ENCODE measurements at places on chromosomes 12 and 14.

DNA sequence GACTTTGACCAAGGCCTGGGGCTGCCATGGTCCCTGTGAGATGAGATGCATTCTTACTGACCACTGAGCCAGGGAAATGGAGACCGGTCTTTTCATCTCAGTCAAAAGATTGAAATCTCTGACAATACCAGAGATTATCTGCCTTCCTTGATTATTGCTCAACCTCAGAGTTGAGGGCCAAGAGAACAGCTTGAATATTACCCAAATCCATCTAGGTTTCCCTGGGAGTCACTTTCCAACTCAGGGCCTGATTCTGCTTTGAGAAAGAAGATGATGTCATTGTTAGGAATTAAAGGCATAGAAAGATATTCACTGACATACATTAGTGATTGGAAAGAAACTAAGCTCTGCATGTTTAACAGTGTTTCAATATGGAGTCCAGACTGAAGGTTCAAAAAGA is 515.9 kb upstream of the TBX3 start:
- DNase-seq = peak; percentile 15

- no peak for DNase-seq
These were observed 58.3 kb downstream of the CALM1 start for GRCh38 chr14:90455100-90455571.

- DNase-seq = peak; percentile 51
These were observed 71.4 kb downstream of the RIC8B start for GRCh38 chr12:106845902-106846301.

- no peak for DNase-seq
These were observed 85.0 kb downstream of the KIF26A start for GRCh38 chr14:104223101-104224041.

GRCh38 chr14:99261912-99262787 is 9.8 kb downstream of the BCL11B start:
- no peak for DNase-seq

DNA sequence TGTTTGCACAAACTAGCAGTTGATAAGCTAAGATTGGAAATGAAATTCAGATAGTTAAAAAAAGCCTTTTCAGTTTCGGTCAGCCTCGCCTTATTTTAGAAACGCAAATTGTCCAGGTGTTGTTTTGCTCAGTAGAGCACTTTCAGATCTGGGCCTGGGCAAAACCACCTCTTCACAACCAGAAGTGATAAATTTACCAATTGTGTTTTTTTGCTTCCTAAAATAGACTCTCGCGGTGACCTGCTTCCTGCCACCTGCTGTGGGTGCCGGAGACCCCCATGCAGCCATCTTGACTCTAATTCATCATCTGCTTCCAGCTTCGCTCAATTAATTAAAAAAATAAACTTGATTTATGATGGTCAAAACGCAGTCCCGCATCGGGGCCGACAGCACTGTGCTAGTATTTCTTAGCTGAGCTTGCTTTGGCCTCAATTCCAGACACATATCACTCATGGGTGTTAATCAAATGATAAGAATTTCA is 335.6 kb downstream of the TMEM121 start:
- DNase-seq = no peak

DNA sequence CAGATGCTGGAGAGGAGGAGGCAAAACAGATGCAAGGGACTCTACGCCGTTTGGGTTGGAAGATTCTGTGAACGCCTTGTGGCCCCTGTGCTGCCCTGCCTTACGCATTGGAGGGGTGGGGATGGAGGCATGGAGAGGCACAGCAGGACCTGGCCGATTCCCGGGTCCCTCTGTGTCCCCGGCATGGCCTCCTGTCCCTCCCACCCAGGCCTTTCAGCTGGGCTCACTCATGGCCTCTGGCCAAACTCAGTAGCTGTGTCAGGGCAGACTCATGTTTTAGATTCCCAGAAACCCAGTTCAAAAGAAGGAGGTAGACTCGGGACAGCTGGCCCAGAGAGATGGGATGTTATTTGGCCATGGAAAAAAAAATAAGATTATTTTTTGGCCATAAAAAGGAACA is 40.1 kb downstream of the TESC start:
- DNase-seq = no peak

GRCh38 chr12:18923721-18924120 is 185.8 kb downstream of the CAPZA3 start:
- no peak for DNase-seq

DNA sequence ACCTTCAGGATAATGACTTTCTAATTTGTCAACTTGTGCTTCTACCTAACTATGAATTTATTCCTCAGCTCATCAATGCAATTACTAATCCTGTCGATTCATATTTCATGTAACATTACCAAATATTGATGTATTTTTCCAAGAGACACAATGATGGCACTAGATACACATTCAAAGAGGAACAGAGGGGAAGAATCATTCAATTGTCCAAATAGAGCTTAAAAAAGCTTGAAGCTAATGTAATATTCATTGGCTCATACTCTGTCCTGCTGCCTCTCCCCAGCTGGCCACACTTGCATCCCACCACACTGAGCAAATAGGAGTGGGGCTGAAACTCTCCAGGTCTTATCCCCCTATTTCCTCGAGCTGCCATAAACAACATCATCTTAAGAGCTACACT is 9.3 kb downstream of the TESPA1 start:
- DNase-seq = no peak

- DNase-seq = no peak
These were observed 8.3 kb downstream of the ATP2B1 start for GRCh38 chr12:89700191-89700810.

- DNase-seq = no peak
These were observed 102.5 kb upstream of the MDM1 start for GRCh38 chr12:68434391-68435298.

DNA sequence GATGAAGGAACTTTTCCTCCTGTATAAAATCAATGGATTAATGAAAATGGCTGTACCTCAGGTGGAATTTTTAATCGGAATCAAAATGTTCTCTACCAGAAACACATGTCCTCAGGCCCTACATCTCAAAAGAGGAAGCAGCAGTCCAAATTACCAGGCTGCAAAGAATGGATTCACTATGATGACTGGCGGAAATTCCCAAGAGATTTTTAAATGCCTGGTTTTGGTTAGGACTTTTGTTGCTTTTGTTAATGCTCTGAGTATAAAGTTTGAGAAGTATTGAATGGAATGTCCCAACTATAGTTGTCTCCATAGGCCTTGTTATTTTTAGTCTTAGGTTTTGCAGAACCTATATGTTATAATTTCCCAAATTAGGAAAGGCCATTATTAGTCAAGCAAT is 11.2 kb upstream of the IFNG start:
- DNase-seq = no peak

- DNase-seq = peak; percentile 35
These were observed 444.3 kb upstream of the RGS6 start for GRCh38 chr14:71487941-71488340.

GRCh38 chr12:1832801-1833595 is 12.6 kb downstream of the LRTM2 start:
- DNase-seq = no peak

Data from EL (cell line).